ENCODE measurements at places on chromosomes 1 and 21.
A peak's percentile ranks its signal among the peaks of the same experiment; 100 is the strongest.

- no peak for DNase-seq
These were observed 46.0 kb downstream of the RPL5 start for GRCh38 chr1:92877792-92878191.

- no peak for DNase-seq
These were observed 22.7 kb downstream of the MATN1 start for GRCh38 chr1:30700528-30701257.

GRCh38 chr1:232046451-232047306 is 420.1 kb downstream of the DISC1 start:
- DNase-seq = no peak

DNA sequence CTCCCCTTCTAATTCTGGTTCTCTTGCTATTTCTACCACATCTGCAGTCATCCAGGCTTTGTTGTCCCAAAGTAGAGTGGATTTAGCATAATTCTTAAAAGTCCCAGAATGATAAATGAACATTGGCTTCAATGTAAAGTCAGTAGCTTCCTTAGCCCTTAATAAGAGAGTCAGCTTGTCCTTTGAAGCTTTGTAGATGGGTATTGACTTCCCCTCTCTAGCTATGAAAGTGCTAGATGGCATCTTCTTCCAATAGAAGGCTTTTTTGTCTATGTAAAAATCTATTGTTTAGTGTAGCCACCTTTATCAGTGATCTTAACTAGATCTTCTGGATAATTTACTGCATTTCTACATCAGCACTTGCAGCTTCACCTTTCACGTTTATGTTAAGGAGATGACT is 181.4 kb upstream of the B3GALT2 start:
- no peak for DNase-seq

DNA sequence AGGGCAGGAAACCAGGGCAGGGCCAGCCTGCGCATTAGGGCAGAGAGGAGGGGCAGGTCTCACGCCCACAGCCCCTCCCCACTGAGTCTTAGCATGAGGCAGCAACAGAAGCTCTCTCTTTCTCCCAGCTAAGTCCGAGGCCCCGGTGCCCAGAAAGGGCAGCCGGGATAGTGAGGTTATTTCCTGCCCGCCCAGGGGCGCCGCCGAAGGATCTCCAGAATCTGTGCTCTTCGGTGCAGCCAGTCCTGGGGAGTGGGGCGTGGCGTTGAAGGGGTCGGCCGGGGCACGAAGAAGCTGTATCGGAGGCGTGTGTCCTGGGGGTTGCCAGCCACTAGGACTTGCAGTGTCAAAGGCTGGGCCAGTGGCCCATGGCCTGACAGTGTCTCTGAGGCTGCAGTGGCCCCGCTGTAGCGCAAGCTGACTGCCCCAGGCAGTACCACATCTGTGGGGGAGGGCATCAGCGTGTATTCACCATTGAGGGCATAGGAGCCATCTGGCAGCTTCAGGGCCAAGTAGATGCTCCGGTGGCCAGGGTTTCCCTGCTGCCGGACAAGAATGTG is 7.8 kb downstream of the ADAMTS4 start:
- no peak for DNase-seq

- no peak for DNase-seq
These were observed 251.7 kb upstream of the ADGRL2 start for GRCh38 chr1:81548918-81549587.

DNA sequence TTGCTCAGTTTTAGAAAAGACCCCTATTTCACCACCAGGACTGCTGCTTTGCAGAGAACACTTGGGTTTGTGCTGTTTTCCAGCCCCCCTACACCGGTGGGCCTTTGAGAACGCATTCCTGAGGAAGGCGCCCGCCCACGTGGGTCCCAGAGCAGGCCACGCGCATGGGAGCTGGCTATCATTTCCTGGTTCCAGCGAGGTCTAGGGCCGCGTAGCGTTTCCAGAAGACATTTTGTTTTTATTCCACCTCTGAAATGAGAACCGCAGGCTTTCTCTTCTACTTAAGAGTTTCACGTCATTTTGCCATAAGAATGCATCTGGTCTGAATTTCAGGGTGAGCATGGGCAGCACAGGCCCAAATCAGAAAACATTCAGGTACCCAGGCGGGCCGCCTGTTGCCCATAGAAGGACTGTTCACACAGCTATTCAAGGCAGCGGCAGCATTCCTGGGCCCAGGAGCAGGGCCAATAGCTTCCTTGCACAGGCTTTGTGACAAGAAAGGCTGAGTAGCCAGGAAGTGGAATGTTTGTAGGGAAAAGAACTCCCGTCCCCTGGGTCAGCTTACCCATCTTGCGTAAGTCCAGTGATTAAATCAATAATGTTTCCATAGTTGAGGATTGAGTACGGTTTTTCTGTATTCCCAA is 1.4 kb upstream of the KLHL21 start:
- DNase-seq = peak; percentile 76

DNA sequence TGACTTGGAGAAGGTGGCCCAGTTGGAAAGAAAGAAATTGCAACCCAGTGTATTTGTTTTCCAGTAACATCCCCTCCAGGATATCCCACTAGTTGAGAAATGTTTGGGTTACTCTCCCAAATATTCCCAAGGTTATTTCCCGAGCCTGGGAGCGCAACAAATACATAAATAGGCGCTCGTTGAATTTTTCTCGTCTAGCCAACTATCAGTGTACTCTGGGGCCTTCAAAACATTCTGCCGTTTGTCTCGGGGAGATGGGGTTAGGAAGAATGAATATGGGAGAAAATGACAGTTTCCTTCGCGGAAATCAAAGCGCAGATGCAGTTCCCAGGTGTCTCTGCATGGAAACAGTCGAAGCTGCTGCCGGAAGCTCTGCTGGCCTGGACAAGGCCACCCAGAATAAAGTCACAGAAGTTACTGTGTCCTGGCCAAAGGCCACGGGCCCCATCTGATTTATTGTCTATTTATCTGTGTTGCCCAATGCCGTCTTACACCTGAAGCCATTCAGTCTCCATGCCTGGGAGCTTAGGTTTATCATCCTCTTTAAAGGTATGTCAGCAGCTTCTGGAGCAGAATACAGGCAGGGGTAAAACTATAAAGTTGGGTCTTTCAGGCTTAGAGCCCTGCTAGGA is 1.0 kb downstream of the C1orf115 start:
- DNase-seq = no peak

DNA sequence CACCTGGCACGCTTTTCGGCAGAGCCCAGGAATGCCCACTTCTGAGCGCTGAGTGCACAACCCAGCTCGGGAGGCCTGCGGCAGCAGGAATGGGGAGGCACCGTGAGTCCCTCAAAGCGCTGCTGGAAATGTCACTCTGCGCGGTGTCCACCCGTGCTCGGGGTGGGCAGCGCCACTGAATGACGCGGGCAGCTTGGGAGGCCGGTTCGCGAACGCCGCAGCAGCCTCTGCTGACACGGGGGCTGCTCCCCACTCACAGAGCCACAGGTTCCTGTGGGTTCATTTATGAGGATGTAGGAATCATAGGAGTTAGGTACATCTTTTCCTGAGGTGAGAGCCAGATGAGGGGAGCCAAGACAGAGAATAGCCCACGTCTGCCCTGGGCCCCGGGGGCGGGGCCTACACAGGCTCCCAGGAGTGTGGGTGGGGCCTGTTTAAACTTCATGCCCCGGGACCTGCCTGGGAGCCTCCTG is 146.7 kb upstream of the COL6A1 start:
- no peak for DNase-seq

DNA sequence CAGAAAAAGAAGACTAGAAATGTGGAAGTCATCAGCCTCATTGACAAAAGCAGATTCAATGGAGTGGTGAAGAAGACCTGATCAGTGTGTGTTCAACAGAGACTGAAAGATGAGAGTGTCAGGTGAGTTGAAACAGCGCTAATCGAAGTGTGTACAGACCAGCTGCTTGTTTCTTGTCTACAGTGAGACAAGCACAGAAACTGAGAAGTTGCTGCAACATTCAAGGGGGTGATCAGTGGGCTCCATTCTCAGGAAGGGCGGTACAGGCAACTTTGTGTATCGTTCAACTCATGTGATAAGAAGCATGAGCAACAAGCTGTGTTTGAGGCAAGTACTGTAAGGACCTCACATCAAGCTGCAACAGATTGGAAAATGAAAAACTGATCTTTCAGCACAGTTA is 19.4 kb downstream of the DSCAM start:
- DNase-seq = no peak

- DNase-seq = no peak
These were observed 42.6 kb upstream of the A3GALT2 start for GRCh38 chr1:33363470-33363861.

- DNase-seq = no peak
These were observed 13.9 kb upstream of the FMOD start for GRCh38 chr1:203364806-203365205.

GRCh38 chr1:17405898-17406759 is 33.3 kb downstream of the RCC2 start:
- peak; percentile 87 for DNase-seq

GRCh38 chr1:87305151-87305550 is 23.5 kb upstream of the LMO4 start:
- no peak for DNase-seq

DNA sequence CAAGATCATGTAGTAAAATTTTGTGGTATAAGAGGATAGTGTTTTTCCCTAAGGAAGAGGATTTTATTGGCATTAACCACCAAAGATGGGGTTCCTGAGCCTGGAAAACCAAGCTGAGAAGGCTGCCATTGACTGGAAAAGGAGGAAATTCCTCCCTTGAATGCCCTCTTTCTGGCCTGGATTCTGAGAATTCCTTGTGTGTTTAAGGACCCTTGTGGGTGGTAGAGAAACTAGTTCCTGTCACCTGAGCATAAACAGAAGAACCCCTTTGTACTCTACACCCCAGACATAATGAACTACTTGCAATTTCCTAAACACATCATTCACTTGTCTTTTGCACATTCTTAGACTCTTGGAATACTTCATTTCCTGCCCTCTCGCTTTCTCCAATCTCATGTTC is 33.1 kb upstream of the CEP350 start:
- no peak for DNase-seq

GRCh38 chr1:10835822-10836421 is 39.5 kb upstream of the CASZ1 start:
- peak; percentile 95 for DNase-seq

DNA sequence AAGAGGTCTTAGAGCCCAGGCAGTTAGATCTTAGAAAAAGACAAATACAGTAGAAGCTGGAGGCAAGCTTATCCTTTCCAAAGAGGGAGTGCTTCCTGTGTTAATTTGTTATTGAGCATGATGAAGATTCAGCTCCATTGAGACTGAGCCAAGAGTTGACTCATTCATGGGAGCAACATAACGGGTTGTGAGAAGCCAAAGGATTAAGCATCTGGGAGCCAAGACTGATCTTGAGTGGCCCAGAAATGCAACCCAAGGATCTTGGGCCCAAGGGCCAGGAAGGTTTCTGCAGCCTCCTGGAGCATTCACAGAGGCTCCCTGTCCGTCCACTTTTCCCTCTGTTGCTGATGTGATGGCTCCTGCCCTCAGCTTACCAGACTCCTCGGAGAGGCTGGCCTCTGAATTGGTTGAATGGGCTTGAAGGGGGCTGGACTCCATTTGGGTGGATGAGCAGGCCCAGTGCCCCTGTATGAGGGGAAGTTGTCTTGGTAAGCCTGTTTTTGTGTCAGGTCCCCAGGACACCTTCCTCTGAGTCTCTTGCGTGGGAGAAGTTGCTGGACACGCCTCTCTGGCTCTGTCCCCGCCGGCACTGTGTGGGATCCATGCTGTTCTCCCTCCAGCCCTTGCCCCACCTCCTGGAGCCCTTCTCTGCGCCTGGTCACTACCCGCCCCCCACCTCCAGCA is 42.4 kb downstream of the PDE9A start:
- no peak for DNase-seq

DNA sequence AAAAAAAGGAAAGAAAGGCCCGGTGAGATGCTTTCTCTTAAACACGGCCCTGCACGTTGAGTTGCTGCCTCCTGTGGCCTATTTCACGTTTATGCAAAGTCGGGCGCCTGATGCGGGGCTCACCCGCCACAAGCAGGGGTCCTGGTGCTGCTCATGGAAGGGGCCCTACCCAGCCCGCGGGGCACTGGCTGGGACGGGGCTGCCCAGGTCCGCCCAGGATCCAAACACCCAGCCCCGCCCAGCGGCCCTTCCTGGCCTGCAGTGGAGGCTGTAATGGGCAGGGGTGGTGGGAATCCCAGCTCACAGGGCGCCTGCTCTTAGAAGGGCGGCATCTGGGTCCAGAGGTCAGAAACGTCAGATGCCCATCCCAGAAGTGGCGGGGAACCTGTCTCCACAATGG is 1.6 kb downstream of the COL6A2 start:
- peak; percentile 50 for DNase-seq

GRCh38 chr1:70072231-70072751 is 133.1 kb downstream of the LRRC40 start:
- DNase-seq = no peak

GRCh38 chr1:100266741-100267140 is 725 bp downstream of the RTCA start:
- no peak for DNase-seq

GRCh38 chr1:212782422-212783154 is 9.0 kb downstream of the NSL1 start:
- DNase-seq = no peak

- DNase-seq = no peak
These were observed 284.8 kb upstream of the FMN2 start for GRCh38 chr1:239806897-239807296.

- peak; percentile 82 for DNase-seq
These were observed at the start of gene HUNK for GRCh38 chr21:31872452-31873274. Gene HUNK, plus strand, starts transcription at chr21:31873020. Its CDS starts 655 bp downstream, at chr21:31873675.

DNA sequence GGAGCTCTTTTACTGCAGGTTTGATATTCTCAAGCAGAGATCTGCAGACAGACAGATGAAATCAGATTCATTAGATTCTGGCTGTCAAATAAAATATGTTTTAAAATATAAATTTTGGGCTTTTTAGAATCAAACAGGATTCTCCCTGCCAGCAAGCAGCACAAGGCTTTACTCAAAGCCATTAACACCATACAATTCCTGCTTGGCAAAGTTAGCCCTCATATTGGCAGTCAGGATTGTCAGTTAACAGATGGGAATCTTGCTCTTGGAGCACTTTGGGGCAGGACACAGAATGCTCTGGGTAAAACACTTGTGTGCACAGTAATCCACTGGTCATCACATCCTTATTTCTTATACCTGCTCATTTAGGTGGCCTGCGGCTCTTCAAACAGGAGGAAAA is 560.6 kb upstream of the BEND5 start:
- no peak for DNase-seq

GRCh38 chr1:51898090-51898734 is 19.7 kb upstream of the NRDC start:
- no peak for DNase-seq

- no peak for DNase-seq
These were observed 49.0 kb upstream of the BCAR3 start for GRCh38 chr1:93730621-93731020.

GRCh38 chr1:54653036-54653435 is 11.4 kb downstream of the MROH7 start:
- no peak for DNase-seq

GRCh38 chr1:74971982-74972381 is 162.2 kb upstream of the LHX8 start:
- DNase-seq = no peak

GRCh38 chr1:215607412-215607811 is 40.3 kb downstream of the KCTD3 start:
- no peak for DNase-seq
